ENCODE measurements at places on chromosomes 16 and 17. TPM values are rescaled to one million over a fixed set of nuclear protein-coding genes. Genes with fewer than 3 reads are reported as not detected.

GRCh38 chr17:29613352-29613837, 9.3 kb downstream of the CORO6 start:
- DNase-seq = peak; percentile 88

DNA sequence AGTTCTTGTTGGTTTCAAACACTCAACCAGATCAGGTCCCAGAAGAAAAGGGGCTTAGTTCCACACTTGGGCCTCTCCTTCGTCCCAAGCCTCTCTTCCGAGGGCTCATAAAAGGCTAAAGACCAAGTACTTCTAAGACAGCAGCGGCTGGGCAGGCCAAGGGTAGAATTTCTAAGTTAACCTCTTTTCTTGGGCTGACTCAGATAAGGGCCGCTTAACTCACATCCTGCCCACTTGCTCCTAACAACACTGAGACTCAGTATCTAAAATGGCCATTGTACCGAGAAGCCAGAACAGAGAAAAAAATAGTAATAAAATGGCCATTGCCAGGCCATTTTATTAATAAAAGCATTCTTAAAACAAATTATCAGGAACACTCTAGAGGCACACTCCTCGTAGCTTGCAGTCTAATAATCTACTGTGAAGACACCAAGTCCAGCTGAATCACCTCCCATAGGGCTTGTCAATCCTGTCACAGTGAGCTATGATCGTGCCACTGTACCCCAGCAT, 42.1 kb downstream of the RANBP10 start:
- DNase-seq = no peak

The SLFN5 gene
- total RNA-seq = 221 TPM

GRCh38 chr17:17125136-17126084, 80.7 kb downstream of the PLD6 start:
- peak; percentile 17 for DNase-seq

The NT5M gene
- 3.9 TPM for total RNA-seq

The STARD3 gene
- total RNA-seq = 95.9 TPM

Data from CD4-positive, CD25-positive, alpha-beta regulatory T cell (primary cell).